ENCODE measurements at places on chromosomes 7 and 10.
A peak's percentile ranks its signal among the peaks of the same experiment; 100 is the strongest.

DNA sequence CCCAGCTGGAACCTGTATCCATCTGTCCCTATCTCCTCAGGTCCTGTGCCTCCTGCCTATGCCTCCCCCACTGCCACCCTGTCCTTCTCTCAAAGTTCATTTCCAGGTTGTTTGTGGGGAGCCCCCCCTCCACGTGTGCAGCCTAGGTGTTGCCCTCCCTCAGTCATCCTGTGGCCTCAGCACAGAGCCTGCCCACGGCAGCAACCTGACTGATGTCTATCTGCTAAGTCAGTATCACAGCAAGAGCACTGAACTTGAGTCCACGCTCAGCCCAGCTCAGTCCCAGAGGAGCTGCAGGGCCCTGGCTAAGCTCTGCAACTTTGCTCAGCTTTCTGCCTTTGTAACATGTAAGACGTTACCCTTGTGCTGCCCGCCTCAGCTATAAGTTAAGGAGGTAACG, 28.7 kb downstream of the FAM53B start:
- DNase-seq, result no peak

DNA sequence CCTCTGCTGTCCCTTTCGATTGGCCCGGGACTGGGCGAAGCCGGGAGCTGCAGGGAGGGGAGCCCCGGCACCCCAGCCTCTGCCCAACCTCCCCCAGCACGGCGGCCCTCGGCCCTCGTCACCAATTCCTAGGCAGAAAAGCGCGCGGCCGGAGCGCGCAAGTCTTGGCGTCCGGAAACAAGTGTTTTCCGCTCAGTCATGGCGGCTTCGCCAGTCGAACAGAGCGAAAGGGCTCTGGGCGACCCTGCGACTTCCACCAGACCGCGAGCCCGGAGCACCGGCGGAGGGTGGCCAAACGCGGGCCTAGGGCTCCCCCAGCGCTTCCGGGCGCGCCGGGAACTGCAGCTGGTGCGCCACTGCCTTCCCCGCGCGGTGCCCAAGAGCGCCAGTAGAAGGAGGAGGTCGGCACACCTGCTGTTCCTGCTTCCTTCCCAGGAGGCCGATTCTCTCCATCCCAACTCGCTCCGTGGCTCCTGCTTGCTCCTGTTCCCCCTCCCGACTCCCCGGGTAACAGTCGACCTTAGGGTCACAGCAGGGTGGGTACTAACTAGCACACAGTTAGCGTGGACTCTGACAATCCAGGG, 729.9 kb downstream of the ZWINT start:
- DNase-seq, result no peak

DNA sequence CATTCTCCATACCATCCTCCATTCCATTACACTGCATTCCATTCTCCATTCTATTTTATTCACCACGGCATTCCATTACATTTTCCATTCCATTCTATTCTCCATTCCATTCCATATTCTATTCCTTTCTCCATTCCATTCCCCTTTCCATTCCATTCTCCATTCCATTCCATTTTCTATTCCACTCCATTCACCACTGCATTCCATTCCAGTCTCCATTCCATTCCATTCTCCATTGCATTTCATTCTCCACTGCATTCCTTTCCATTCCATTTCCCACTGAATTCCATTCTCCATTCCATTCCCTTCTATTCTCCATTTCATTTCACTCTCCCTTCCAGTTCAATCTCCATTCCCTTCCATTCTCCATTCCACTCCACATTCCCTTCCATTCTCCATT, 79.6 kb downstream of the NSUN6 start:
- DNase-seq, result no peak

DNA sequence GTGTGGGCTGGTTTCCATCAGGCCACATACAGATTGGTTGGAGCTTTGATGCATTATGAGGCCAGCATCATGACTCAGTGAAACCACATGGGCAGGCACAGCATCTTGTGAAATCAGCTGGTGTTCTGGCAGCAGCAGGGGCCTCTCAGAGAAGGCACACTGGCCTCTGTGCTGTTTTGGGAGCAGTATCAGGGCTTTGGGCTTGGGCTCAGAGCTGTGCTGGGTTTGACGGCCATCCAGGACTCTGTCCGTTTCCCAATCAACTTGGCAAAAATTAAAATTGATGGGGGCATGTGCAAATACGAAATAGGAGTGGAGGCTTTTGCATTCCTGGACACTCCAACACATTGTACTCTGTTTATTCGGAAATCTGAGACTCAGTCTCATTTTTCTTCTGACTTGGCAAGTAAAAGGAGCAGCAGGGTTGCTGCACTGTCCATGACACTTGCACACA, 190.9 kb downstream of the BMPER start:
- DNase-seq, result no peak

DNA sequence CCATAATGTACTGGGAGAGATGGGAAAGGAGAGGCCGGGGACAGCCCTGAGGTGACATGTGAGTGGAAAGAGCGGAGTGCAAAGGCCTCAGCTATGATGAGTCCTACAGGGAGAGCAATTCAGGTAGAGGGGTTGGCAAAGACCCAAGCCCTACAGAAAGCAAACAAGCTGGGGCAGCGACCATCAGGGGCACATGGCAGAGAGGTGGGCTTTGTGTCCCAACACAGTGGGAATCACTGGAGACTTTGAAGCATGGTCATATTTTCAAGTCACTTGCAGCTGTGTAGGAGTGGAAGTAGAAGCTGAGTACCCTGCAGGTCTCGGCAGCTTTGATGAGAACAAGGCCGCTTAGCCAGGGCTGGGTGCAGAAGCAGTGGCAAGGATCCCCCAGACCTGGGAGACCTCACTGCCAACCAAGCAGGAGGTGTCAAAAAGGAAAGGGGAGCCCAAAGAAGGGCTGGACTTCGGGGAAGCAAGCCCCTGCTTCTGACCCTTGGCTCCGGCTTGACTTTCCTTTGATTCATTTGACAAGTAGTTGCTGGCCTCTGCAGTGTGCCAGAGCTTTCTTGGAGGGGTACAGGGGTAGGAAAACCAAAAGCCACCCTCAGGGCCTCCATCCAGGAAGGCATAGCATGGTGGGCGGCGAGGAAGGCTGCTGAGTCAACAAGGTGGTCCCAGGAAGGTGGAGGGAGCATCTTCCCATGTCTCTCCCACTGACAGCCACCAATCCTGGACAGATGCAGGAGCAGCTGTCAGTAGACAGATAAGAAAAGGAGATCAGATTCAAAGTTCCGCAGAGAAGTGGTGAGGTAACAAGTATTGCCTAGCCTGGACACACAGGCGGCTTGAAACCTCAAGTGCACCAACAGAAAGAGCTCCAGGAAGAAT, 1.9 kb upstream of the PGAM2 start:
- no peak for DNase-seq

DNA sequence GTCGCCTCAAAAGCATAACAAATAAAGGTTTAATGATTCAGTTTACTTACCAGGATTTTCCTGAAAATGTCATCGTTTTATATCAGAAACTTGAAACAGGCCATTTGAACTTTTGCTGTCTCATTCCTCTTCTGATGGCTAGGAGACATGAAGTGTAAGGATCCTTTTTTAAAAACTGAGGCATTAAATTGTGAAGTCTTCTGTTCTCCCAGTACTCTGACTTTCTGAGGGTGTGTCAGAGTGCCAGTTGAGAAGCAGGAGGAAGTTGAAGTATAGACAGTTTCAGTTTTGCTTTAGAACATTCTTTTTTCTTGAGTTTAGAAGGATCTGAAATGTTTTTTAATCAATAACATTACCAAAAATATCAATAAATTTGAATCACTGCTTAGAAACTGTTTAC, at the start of gene SAMD9L:
TSS of gene SAMD9L (minus strand) at position 242 of the 400 bp plus-strand sequence. CDS start 12,414 bp downstream, outside the sequence.
- DNase-seq, result peak; percentile 26

DNA sequence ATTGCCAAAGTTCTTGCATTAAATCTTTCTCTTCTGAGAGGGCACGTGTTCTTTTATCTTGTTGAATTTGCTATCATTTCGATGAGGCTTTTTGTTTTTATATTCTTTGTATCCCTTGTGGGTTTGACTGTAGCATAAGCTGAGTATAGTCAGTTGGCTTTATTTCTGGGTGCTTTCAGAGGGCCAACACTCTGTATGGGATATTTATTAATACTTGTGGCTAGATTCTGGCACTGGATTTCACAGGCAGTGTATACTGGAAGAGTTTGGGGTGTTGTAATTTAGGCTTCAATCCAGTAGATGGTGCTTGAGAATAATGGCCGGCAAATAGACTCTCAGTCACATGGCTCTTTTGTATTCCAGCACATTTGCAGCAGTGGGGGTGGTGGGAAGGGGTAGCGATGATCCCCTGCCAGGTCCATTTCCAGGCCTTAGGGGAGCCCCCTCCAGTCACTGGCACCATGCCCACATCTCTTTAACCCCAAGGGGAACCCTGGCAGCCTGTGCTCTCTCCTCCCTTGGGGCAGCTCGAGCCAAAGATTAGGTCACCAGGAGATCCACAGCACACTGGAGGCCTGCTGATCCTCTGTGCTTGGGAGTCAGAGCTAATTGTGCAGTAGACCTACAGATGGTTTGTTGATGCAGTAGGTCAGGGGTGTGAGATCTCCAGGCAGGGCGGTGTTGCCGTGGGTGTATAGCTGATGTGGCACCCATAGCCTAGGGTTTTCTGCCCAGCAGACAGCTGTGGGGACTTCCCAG, 81.8 kb downstream of the PTPN20 start:
- no peak for DNase-seq

GRCh38 chr10:113992471-113993011, 51.1 kb upstream of the ADRB1 start:
- no peak for DNase-seq

DNA sequence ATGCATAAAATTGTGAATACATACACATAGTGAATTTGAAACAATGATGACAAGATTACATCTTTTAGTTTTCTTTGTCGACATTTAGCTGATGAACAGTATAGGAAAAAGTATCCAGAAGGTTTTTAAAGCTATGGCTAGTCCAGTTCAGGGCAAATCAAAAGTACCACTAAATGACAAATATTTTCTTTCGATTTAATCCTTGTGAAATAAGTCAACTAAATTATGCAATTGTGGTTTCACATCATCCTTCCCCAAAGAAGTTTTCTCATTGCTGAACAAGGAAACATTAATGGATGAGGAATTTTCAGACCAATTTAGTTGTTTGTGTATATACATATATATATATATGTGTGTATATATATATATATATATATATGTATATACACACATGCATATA, 774.0 kb downstream of the DNAJB9 start:
- no peak for DNase-seq

DNA sequence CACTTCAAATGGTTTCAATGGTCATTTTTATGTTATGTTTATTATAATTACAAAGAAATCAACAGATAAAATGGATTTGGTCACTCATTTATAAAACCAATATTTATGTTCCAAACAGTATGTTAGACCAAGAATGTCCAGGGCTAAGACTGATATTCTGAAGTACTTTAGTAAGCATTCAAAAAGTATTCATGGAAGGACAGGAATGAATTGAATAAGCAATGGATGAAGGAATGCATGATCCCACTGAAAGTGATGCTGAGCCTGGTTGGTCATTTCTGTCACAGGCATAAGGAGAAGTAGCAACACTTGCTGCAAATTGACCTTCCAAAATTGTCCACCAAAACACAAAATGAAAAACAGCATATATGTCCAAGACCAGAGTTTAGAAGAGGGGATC, 189.0 kb upstream of the CELF2 start:
- no peak for DNase-seq

DNA sequence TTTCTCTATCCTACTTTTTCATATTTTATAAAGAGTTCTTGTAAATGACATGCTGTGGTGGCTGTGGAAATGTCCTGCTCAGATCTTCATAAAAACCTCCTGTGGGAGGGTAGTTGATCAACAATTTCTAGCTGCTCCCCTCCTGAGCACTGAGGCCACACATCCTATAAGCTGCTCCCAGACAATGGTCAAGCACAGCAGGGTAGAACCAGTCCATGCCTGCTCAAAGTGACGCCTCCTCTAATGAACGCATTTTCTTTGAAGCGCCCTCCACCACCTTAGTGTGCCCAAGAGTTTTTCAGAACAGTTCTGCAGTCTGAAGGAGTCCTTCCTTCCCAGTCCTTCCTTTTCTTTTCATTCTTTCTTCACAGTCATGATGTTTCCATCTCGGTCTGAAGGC, 298.6 kb upstream of the CACNA2D1 start:
- no peak for DNase-seq

DNA sequence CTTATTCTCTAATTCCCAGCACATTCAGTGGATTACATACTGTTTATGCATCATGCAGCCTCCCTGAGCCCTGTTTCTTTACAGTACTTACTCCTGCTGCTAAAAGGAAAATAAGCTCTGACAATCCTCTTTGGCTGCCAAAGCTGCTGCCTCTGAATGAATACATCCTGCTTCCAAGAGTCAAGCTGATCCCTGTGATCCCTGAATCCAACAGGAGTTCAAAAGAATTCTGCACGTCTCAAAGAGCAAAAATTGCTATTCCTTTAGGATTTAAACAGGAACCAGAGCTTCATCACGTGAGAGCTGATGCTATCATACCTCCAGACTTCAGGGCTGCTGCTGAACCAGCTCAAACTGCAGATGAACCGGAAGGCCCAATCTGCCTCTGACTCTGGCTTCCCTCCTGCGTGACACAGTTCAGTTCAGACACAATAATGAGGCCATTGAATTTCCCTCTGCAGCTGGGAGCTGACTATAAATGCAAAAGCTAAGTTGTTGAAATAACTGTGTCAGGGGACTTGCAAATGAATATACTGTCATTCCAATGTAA, 851.0 kb upstream of the PHF14 start:
- no peak for DNase-seq

- DNase-seq, result no peak
These were observed 138.1 kb upstream of the LAMB4 start for GRCh38 chr7:108268200-108268820.

GRCh38 chr7:5574770-5575269, 151.2 kb upstream of the TNRC18 start:
- DNase-seq, result no peak

DNA sequence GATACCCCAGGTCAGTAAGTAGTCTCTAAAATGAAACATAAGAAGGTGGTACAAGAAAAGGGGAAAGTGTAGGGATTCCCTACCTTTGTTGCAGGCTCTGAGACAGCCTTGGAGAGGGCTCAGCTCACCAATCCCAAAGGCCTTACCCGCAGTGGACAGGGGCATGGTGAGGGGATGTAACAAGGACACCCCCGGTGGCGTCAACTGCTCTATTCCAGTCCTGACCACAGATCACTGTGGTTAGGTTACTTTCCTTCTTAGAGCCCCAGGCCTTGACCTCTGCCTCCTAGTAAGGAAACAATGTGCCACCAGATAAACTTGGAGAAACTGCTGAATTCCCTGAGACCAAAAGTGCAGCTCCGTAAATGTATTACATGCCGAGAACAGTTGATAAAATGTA, 17.5 kb downstream of the PLXNA4 start:
- DNase-seq, result no peak

- DNase-seq, result no peak
These were observed 34.9 kb downstream of the COA1 start for GRCh38 chr7:43694399-43694748.

DNA sequence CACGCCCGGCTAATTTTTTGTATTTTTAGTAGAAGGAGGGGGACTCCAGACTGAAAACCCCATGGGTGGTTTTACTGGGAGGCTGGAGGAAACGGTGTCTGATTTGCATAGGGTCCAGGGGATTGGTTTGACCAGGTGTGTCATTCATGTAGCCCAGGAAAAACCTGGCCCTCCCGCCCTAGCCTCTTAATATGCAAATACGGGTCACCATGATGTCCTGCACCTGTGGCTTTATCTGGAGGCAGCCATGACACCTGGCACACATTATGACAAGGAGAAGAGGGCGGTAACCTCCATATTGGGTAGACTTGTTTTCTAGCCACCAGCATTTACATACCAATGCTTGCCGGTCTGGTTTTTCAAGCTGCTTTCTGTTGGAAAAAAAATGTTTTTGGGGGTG, 68.0 kb downstream of the TRIL start:
- DNase-seq, result no peak

GRCh38 chr7:142371586-142372377, 113.9 kb upstream of the PRSS58 start:
- DNase-seq, result no peak
